ENCODE measurements at places on chromosomes 5 and 9.

- no peak for DNase-seq
Observed at GRCh38 chr5:116702776-116703175, 128.2 kb upstream of the SEMA6A start.

- DNase-seq: no peak
Observed at GRCh38 chr9:108746001-108746400, 109.8 kb downstream of the ACTL7B start.

- DNase-seq: no peak
Observed at GRCh38 chr9:127628758-127629467, 16.8 kb downstream of the STXBP1 start.

DNA sequence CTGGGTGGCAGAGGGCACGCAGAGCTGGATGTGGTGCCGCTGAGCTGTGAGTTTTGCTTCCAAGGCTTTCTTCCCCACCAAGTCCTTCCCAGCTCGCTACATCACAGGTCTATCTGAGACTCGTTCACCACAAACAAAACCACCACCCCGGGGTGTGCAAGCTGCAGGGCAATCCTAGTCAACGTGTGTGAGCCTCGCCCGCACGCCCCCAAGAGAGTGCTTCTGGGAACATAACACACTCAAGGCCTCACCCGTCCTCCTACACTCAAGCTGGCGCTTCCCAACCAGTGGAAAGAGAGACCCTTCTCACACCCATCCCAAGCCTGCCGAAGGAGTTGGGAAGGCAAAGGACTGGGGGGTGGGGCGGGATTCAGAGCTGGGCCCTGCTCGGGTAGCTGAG, 10.6 kb downstream of the SNAPC4 start:
- DNase-seq: no peak

GRCh38 chr5:9058161-9058560, 487.7 kb downstream of the SEMA5A start:
- no peak for DNase-seq
